ENCODE measurements at places on chromosomes 7 and 10.

- no peak for DNase-seq
These were observed 4.6 kb downstream of the NET1 start for GRCh38 chr10:5416981-5417380.

DNA sequence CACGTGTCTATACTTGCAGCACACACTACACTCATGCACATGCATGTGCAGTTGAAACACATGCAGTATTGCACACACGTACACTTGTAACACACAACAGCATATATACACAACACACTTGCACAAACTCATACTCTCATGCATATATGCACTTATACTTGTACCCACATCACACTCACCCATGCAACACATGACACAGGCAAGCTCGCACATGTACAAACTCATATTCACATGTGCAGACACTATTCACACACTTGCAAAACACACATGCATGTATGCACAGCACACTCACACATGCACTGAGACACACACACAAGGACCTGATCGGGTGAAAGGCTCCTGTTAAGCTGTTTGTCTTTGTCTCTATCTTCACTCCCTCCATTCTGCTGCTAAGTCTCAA, 169.8 kb downstream of the ZMYND11 start:
- DNase-seq = no peak

- no peak for DNase-seq
These were observed 574.4 kb downstream of the PTPRN2 start for GRCh38 chr7:158013085-158013668.

DNA sequence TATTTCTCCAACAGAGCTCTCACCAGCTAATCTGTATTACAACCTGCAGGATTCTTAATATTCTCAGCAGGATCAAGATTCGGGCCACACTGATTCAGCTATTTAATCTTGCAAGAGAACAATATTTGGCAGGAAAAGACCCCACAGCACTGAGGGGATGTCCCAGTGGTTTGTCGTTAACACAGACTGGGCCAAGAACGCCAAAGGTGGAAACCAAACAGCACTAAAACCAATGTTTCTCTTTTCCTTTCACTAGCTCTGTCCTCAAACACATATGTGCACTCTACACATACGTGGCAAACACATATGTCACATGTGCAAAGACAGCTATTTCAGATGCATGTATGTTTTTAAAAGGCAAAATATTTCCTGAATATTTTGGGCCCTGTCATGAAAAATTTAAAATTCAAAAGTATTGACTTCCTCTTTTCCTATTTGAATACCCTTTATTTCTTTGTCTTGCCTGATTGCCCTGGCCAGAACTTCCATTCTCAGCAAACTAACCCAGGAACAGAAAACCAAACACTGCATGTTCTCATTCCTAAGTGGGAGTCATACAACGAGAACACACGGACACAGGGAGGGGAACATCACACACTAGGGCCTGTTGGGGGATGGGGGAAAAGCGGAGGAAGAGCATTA, 51.7 kb upstream of the NEBL start:
- no peak for DNase-seq

GRCh38 chr7:39133088-39133487, 155.4 kb downstream of the POU6F2 start:
- no peak for DNase-seq

GRCh38 chr10:74542077-74542476, 284.3 kb upstream of the KAT6B start:
- DNase-seq = peak; percentile 80

DNA sequence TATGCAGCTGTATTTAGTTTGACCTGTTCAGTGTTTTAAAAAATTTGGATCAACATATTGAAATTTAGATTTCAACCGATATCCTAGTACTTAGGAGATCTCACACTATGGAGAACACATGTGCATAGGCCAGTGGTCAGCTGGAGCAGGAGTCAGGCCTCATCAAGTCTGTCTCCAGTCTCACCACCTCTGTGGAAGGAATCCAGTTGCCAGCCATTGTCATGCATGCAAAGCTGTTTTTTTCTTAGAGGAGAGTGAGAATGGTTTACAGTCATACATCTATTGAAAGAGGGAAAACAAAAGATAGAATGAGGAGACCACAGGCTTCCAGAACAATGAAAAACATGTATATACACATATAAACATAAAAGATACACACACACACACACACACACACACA, 7.6 kb upstream of the CLEC5A start:
- no peak for DNase-seq

DNA sequence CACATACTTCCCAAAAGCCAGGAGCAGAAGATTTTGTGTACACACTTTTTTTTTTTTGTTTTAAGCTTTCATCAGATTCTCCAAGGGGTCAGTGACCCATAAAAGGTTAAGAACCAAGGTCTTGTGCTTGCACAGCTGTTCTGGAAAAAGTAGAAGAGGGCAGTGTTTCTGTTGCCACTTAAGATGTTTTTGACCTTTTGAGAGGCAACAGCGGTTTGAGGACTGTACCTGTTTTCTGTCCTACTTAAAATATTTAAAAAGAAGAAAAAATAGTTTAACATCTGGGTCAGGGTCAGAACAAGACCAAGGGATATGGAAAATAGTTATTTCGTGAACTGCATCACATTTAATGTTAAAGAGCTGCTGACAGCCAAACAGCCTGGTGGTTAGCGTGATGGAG, 32.9 kb downstream of the AUTS2 start:
- no peak for DNase-seq

GRCh38 chr10:21396889-21397288, 128.6 kb downstream of the SKIDA1 start:
- DNase-seq = no peak

DNA sequence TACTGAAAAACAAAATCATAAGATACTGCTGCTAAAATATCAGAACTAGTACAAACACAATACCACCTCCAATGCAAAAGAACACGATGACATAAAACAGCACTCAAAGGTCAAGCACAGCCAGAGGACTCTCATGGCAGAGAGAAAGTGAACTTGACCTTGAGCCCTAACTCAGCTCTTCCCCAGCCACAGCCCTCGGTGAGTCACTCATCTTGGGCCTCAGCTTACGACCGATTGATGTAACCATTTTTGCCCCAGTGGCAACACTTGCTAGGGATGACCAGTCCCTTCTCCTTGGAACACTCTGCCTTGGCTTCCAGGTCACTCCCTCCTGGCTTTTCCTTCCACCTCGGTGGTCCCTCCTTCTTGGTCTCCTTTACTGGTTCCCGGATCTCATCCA, 77.8 kb downstream of the JAZF1 start:
- DNase-seq = peak; percentile 75

DNA sequence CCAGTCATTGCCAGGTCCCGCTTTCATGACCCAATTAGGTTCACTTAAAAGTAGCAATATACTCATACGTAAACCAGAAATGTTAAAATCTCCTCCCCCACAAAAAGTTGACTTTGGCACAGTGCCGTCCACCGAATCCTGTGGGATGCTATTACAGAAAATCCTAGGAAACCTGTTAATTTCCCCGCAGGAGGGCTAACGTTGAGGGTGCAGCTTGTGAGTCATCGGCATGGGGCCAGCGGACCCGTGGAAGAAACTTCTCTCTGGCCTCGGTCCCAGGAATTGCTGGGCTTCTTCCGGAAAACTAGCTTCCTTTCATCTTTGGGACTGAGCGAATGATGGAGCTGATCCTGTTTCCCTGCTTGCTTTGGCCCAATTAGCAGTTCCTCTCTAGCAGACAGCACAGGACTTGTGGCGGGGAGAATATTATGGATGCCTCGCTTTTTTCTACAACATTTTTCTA, 13.5 kb downstream of the CRYGN start:
- peak; percentile 97 for DNase-seq

GRCh38 chr10:77592946-77593636, 44.5 kb downstream of the KCNMA1 start:
- peak; percentile 95 for DNase-seq

DNA sequence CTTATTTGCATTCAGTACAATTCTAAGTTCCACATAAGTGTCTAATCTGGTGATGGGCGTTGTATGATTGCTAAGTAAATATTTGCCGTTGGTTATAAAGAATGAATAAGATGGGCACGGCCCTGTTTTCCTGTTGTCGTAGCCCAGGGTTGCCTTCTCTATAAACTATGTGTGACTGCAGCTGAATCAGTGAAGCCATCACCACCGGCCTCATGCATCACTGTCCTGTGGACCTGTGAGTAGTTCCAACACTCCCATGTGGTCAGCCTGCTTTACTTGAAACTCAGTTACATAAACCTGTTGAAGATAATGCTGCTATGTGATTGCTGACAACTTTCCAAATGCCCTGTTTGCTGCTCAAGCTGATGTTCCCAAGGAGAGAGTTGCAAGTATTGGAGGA, 21.6 kb upstream of the KLF6 start:
- DNase-seq = peak; percentile 72

- DNase-seq = peak; percentile 28
These were observed 36.6 kb downstream of the TCF7L2 start for GRCh38 chr10:112986544-112987190.

- peak; percentile 85 for DNase-seq
These were observed 86.3 kb downstream of the OAT start for GRCh38 chr10:124332426-124332825.

DNA sequence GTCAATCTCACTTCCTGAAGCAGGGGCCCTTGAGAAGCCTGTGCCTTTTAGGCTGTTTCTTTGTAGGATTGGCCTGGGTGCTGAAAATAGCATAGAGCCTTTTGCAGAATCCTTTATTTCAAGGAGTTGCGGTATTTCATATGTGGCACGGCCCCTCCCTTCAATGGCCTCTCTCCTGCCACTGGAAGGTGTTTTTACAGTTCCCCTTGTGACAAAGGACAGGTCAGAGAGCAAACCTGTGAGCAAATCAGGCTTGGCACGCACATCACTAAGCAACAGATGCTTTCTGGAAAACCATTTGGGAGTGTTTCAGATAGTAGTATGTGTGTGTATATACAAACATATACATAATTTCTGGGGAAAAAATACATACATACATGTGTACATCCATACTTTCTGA, 388.6 kb upstream of the C7orf33 start:
- no peak for DNase-seq

GRCh38 chr10:32713560-32713959, 244.5 kb downstream of the ITGB1 start:
- DNase-seq = peak; percentile 12

DNA sequence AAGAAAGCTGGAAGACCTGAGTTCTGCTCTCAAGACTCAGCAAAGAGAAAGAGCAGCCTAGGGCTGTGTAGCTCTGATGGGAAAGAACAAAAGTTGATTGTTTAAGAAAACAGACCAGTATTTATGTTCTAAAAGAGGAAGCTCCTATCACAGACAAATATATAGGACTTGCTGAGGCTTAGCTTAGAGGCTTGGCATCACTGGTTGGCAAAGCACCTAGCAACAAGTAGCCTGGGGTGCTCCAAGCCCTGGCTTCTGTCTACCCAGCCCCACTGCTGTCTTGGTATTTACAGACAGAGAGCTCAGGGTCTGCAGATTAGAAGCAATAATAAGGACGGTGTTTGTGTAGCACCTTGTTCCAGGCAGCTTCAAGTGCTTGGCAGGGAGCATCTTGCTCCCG, 36.9 kb upstream of the CCDC3 start:
- no peak for DNase-seq

DNA sequence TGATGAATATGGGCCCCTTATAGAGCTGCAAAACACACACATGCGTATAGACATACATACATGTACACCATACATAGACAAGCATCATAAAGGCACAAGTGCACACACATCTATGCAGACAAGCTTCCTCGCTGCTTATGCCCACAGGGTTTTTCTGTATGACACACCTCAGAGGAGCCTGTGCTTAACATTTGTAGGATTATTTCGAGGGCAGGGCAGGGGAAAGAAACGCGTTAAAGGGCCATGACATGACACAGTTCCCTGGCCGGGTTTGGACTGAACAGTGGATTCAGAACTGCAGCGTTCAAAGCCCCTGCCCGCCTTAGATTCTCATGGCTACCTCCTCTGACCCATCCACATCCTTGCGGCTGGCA, 44.8 kb downstream of the CHST3 start:
- DNase-seq = no peak
